ENCODE measurements at places on chromosomes 16 and 17.

GRCh38 chr17:62628831-62629555, 1.5 kb downstream of the MRC2 start:
- DNase-seq, result no peak

DNA sequence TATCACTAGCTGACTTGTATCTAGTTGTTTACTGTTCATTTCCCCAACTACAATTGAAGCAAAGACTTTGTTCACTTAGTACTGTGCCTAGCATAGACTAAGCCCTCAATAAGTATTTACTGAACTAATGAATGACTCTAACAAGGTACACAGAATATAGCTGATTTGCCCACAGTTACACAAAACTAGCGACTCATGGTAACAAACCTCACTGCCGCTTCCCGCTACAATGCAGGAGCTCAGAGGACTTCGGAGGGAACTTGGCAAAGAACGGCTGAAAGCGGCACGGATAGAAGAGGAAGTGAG, 524 bp downstream of the EFTUD2 start:
- no peak for DNase-seq

- DNase-seq, result no peak
Observed at GRCh38 chr16:72673118-72673517, 374.8 kb downstream of the ZFHX3 start.

DNA sequence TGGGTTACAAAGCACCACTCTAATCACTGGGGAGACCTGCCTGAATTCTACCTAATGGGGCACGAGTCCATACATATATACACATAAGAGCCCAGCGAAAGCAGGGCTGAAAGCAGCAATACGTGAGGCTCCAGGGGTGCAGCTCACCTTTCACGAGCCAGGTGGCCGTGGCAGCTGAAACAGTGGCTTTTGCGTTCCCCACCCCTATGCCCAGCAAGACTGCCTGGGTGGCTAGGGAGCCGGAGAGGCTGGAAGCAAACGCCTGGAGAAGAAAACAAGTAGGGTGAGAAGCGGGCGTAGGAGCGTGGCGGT, 618 bp downstream of the RUSF1 start:
- no peak for DNase-seq

- DNase-seq, result no peak
Observed at GRCh38 chr17:60416368-60416925, 5.8 kb upstream of the CHCT1 start.

DNA sequence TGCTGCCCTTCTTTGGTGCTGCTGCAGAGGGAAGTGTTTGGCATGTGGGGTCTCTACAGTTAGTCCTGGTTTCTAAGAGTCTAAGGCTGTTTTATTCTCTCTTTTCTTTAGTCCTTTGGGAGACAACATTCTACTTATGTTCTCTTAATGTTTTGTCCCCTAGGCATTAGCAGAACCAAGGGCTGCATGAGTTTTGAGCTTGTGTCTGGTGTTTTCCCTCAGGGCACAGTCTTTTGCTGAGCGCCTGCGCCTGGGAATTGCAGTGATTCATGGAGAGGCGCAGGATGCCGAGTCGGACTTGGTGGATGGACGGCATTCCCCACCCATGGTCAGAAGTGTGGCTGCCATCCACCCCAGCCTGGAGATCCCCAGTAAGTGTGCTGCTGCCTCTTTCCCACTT, 41.1 kb upstream of the SLC5A10 start:
- DNase-seq, result no peak
